ENCODE measurements at places on chromosomes 2 and 18.
A peak's percentile ranks its signal among the peaks of the same experiment; 100 is the strongest.

DNA sequence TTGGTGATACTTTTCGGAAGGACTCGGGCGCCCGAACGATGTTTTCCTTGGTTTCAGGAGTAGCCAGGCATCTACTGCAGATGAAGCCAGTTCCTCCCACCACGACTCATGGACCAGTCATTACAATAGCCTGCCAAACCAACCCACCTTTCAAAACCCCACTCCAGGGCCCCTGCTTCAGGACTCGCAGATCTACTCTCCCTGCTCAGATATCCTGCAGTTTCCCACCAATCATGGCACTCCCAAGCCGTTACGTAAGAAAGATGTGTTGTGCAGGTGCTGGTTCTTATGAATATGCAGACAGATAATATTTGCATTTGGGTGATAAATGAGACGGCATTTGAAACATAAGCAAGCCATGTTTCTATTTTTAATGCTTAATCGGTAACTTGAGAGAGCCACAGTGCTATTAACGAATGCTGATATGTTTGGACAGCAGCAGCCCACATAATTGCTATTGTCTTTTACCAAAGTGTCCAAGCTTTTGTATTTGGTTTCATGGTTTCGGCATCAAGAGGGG lies 3.5 kb upstream of the CYS1 start:
- DNase-seq, result peak; percentile 53

GRCh38 chr18:35289727-35290093 lies 319 bp downstream of the ZSCAN30 start:
- DNase-seq, result no peak

GRCh38 chr2:150095361-150096095 lies 391.9 kb downstream of the RND3 start:
- no peak for DNase-seq

GRCh38 chr18:10851824-10852319 lies 297.5 kb downstream of the PIEZO2 start:
- DNase-seq, result peak; percentile 9

DNA sequence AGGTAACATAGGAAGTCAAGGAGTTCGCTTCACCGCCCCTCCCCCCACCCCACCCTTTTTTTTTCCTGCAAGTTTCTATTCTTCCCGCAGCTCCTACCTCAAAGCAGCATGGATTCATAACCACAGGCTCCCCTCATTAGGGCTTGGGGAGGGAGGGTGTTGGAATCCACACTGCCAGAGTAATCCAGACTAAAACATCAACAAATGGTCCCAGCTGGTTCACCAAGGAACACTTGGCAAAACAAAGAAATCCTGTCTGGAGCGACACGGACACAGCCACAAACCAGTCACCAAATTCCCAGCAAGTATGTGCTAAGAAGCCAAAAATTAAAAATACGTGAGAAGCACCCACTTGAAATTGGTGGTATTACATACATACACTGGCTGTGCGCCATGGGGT lies 106.9 kb upstream of the PPP1CB start:
- no peak for DNase-seq

DNA sequence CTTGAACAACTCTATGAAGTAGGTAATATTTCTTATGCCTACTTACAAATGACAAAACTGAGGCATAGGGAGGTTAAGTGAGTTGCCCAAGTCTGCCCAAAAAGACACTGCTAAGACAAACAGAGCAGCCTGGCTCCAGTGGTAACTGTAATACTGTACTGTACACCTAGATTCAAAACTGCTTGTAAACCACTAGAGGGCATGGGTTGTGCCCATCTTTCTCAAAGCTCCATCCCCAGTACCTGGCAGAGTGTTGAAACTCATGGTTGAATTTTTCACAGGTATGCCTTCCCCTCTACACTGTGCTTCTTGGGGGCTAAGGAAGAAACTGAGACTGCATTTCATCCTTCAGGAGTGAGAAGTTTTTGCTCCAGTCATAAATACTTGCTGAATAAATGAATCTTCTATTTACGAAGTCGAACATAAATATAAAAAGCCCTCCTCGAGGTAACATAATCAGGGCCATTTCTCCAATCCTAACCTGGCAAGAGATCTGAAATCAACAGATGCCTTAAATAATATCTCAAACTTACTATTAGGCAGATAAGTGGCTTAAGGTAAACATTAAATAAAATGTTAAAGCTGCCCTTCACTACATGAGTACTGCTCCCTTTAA lies 2.0 kb downstream of the PPP4R1 start:
- DNase-seq, result peak; percentile 33

DNA sequence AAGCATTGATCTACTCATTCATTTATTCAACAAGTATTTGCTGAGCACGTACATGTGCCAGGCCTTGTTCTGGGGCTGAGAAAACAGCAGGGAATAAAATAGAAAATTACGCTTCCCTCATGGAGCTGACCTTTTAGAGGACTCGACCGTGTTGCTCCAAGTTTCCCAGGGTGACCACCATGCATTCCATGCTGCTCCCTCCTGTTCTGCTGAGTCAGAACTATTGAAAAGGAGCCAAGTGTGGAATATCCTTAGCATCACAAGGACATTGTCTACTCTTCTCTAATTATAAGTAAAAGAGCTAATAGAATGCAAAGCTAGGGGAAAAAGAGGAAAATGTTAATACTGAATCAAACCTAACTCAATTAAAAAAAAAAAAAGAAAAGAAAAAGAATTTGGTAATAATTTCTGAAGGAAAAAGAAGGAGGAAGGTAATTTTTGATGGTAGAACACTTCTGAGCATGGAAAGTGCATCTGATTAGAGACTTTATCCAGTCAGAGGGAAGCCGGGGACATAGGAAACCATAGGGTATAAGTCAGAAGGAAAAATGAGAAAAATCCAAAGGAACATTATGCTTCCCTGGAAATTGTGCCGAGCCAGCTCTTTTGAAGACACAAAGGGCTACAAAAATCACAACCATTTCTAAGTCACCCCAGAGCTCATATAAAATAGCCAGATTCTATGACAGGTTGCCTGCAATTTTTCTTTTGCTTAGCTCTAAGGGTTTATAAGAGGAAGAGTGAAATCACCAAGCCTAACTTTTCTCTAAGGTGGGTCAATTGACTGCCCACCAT lies 339.4 kb downstream of the RND3 start:
- no peak for DNase-seq

DNA sequence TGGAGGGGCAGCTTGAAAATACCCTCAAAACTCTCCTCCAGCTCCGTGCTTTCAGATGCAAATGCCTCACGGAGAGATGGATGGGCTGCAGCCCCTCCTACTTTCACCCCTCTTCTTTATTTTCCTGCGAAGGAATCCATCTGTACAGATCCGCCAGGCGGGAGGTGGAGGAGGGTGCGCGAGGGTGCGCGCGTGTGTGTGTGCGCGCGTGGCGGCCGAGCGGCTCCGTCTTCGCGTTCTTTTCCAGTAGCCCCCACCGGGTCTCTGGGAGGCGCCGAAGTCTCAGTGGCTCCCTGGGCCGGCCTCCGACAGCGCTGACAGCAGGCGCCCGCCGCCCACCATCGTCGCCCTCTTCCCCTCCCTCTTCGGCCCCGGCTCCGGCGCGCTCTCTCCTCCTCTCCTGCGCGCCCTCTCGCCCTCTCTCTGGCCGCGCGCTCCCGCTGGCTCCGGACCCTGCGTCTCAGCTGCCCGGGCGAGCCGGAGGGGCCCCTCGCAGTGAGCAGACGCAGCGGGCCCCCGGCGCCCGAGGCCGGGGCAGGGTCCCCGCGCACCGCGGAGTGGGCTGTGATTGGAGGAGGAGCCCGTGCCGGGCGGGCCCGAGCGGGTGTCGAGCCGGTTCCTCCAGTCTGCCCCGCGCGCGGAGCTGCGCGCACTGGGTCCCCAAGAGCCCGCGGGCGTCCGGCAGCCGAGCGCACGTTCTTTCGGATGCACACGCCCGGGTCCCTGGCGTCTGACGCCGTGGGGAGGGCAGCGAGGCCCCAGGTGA lies at the start of gene CDH7:
CDH7 (plus strand) TSS at position 624 of the 766 bp plus-strand sequence. CDS start 11,831 bp downstream, outside the sequence.
- peak; percentile 13 for DNase-seq

DNA sequence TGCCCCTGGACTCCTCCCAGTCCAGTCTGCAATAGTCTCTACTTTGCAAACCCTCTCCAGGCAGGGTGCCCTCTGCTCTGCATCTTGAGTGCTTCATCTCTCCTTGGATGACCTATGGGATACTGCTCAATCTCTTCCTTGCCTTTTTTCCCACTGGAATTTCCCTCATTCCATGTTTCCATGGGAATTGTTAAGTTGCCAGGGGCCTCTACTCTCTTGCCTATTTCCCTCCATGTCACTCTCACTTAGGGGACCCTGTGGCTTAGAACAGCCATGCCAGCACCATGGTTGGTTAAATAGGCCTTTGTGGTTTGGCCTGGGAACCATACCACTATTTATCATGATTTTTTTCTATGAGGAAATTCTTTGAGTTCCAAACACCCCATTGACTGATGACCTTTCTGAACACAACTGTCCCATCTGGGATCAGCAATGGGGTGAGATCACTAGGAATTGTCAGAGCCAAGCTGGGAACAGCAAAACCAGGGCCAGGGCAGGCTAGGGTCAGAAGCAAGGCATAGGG lies 91.4 kb upstream of the RBMS1 start:
- DNase-seq, result no peak

DNA sequence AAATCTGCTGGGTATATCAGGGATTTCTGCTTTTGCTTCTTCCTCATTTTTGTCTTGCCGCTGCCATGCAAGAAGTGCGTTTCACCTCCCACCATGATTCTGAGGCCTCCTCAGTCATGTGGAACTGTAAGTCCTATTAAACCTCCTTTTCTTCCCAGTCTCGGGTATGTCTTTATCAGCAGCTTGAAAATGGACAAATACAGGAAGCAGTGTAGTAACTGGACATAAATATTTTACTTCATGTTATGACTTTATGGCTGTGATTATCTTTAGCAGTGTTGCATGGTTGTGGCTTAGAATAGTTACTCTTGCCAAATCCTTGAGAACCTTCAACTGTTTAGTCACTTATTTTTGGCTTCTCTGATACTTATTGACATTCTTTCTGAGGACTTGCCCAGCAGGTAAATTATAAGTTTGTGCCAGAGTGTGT lies 66.2 kb upstream of the DLX2 start:
- DNase-seq, result no peak

GRCh38 chr2:188399159-188399558 lies 107.5 kb downstream of the GULP1 start:
- no peak for DNase-seq

DNA sequence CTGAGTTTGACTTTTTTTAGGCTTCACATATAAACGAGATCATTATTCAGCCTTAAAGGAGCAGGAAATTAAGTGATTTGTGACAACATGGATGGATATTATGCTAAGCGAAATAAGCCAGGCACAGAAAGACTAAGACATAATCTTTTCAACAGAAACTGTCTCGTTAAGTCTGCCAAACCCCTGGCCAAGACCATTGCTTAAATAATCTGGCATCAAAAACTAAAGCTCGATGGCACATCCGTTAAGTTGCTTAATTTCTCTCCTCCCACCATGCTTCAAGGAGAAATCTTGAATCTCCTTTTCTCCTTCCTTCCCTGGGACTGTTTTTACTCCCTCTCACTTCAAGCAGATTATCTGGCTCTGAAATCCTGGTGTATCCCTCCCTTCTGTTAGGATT lies 140.3 kb downstream of the GALNT14 start:
- no peak for DNase-seq

DNA sequence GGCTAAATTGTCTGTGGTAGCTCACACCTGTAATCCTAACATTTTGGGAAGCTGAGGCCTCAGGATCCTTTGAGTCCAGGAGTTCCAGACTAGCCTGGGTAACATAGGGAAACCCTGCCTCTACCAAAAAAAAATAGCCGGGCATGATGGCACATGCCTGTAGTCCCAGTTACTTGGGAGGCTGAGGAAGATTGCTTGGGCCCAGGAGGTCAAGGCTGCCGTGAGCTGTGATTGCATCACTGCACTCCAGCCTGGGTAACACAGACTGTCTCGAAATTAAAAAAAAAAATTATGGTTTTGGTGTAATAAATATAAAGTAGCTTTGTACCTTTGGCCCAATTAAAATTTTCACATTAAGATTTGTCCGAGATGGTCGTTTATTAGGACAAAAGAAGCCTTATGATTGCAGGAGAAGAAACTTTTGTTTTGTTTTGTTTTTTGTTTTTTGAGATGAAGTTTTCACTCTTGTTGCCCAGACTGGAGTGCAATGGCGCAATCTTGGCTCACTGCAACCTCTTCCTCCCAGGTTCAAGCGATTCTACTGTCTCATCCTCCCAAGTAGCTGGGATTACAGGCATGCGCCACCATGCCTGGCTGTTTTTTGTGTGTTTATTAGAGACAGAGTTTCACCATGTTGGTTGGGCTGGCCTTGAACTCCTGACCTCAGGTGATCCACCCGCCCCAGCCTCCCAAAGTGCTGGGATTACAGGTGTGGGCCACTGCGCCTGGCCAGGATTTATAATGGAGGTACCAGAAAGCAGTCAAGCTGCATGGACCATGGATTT lies 4.1 kb downstream of the MTA3 start:
- DNase-seq, result no peak

DNA sequence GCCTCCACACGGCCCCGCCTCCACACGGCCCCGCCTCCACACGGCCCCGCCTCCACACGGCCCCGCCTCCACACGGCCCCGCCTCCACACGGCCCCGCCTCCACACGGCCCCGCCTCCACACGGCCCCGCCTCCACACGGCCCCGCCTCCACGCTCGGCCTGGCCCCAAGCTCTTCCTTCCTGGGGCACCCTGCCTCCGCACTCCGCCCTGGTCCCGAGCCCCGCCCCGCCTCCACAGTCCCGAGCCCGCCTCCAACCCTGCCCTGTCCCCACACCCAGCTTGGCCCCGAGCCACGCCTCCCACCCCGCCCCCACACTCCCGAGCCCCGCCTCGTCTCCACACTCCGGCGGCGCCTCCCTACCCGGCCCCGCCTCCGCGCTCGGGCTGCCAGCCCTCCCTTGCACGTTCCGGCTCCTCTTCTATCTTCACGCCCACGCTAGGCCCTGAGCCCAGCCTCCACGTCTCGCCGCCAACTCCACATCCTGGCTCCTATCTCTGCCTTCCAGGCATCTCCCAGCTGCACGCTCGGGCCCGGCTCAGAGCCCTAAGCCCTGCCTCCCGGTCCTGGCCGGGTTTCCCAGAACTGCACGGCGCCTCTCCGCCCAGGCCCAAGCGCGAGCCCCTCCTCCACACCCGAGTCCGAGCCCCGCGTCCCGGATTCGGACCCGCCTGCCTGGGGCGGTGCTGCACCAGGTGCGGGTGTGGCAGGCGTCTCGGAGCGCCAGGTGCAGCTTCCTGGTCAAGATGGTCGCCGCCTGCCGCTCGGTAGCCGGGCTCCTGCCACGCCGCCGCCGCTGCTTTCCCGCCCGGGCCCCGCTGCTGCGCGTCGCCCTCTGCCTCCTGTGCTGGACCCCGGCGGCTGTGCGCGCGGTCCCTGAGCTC lies at the start of gene TMEM87B:
TMEM87B (plus strand) TSS at position 423 of the 883 bp plus-strand sequence; CDS start at position 746, 323 bp downstream.
- DNase-seq, result peak; percentile 74

- no peak for DNase-seq
These were observed 146.3 kb downstream of the RTN4 start for GRCh38 chr2:54903736-54904554.

- DNase-seq, result no peak
These were observed 39.5 kb downstream of the VWC2L start for GRCh38 chr2:214450118-214450894.

DNA sequence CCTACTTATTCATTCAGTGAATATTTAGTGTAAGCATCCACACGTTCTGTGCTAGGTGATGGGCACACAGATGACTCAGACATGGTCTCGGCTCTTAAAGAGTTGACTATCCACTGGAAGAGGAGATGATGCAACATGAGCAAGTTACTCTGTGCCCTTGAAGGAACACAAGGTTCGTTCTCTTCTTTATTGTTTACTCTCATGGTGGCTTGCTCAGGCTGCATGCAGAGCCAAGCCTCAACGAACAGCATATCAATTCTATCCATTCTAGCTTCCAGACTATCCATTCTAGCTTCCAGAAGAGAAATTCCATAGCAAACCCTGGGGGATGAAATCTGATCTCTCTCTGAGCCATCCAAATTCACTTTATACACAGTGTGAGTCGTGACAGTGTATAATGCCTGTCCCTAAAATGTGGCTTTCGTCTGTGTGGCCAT lies 68.1 kb upstream of the CTAGE1 start:
- DNase-seq, result no peak

GRCh38 chr2:75480971-75481836 lies 79.5 kb downstream of the EVA1A start:
- peak; percentile 78 for DNase-seq

Data from SHP77 treated with DMSO at 0.1 percent for 48 hours (cell line).